ENCODE measurements at places on chromosomes 11 and 22. TPM values are rescaled to one million over a fixed set of nuclear protein-coding genes. Genes with fewer than 3 reads are reported as not detected.

Gene TMEM25
- 9.8 TPM for total RNA-seq

Gene KLHL35
- 0.77 TPM for total RNA-seq

Gene SPTBN2
- total RNA-seq: 1.4 TPM

Gene DEUP1
- not detected for total RNA-seq

Gene CRYBA4
- not detected for total RNA-seq

Gene SAA4
- not detected for total RNA-seq

Gene SLC22A25
- not detected for total RNA-seq

Gene SCN3B
- total RNA-seq: not detected

Gene MYOD1
- total RNA-seq: not detected

Gene SPI1
- 0.25 TPM for total RNA-seq

Gene CNTF
- 1.8 TPM for total RNA-seq

Gene TRIM48
- total RNA-seq: not detected

Gene POU2AF1
- total RNA-seq: 3.6 TPM

Gene MRGPRE
- not detected for total RNA-seq

Data from activated CD8-positive, alpha-beta T cell treated with anti-CD3 and anti-CD28 coated beads for 36 hours (primary cell).